CD4-positive, alpha-beta T cell treated with Interferon alpha-2 for 1 hour (primary cell): ENCODE measurements at places on chromosomes 2 and 18.

- DNase-seq = no peak
Measured at GRCh38 chr2:168766600-168766999, 35.8 kb upstream of the NOSTRIN start.

DNA sequence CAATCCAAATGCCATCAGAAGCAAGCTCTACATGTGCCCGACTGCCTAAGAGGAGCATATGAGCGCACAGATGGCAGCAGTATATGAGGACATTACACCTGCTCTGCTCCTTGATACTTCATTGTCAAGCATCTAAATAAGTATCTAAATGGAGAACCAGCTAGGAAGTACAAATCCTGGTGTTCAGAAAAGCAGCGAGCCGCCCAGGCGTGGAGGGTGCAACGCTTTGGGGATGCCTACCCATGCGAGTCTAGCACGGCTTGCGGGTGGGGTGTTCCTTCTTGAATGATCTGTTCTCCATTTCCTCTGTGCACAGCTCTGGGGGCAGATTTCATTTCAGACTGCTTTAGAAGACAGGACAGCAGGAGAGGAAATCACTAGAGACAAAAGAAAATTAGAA lies 63.0 kb upstream of the BCL2L11 start:
- no peak for DNase-seq

GRCh38 chr2:9554921-9555296 lies 721 bp downstream of the ADAM17 start:
- peak; percentile 42 for DNase-seq

DNA sequence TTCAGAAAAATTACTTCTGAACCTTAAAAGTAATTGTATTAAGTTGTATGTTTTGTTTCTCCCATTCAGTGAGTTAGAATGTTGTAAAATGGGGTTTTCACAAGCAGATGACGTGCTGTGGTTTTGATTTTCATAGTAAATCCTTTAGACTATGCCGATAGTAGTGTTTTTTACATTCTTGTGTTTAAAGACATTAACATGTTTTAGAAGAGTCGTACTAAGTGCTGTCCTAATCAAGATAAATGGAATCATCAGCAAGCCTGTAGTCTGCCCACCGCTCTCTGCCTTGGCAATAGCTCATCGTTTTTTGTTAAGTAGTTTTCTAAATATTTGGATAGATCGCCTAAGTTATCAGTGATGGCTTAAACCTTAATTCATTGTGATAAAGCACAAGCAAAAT lies 21.5 kb downstream of the PKP4 start:
- no peak for DNase-seq

GRCh38 chr2:16039055-16039454 lies 98.7 kb downstream of the MYCN start:
- no peak for DNase-seq

- no peak for DNase-seq
Measured at GRCh38 chr2:9325428-9325827, 97.9 kb downstream of the ITGB1BP1 start.

- no peak for DNase-seq
Measured at GRCh38 chr2:235262750-235263149, 231.1 kb upstream of the AGAP1 start.

GRCh38 chr2:128436479-128437203 lies 118.0 kb upstream of the HS6ST1 start:
- DNase-seq = no peak

DNA sequence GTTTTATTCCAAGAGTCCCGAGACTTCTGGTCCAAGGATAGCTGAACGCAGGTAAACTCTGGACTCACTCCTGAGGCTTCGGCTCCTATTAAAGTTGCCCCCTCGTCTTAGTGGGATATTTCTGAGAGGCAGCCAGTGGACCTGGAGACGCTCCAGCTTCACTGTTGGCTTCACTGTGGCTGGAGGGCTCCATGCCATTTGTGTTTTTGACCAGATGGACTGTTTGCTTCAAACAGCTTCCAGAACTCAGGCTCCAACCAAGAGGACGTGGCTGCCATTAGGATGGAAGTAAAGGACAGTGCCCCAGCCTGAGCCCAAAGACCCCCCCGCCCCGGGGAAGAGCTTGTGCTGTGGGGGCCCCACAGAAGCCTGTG lies 94.4 kb upstream of the LDAH start:
- no peak for DNase-seq

GRCh38 chr2:83817511-83817910 lies 641.6 kb downstream of the SUCLG1 start:
- no peak for DNase-seq

- no peak for DNase-seq
Measured at GRCh38 chr2:10919771-10920621, 8.3 kb downstream of the KCNF1 start.

- DNase-seq = peak; percentile 23
Measured at GRCh38 chr2:240620859-240621258, 4.4 kb upstream of the GPR35 start.

DNA sequence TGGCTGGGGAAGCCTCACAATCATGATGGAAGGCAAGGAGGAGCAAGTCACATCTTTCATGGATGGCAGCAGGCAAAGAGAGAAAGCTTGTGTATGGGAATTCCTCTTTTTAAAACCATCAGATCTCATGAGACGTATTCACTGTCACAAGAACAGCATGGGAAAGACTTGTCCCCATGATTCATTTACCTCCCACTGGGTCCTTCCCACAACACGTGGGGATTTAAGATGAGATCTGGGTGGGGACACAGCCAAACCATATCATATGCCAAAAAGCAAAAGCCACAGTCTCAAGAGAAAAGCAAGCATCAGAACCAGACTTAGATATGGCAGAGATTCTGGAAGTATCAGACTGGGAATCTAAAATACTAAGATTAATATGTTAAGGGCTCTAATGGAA lies 30.0 kb upstream of the SCRN3 start:
- DNase-seq = no peak

DNA sequence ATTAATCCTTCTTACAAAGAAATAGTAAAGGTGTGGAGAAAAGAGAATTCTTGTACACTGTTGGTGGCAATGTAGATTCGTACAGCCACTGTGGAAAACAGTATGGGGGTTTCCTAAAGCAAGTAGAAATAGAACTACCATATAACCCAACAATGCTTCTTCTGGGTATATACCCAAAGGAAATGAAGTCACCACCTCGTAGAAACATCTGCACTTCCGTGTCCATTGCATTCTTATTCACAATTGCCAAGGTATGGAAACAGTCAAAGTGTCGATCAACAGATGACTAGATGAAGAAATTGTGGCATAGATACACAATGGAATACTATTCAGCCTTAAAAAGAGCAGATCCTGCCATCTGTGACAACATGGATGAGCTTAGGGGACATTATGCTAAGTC lies 93.4 kb upstream of the TGIF1 start:
- no peak for DNase-seq

- DNase-seq = no peak
Measured at GRCh38 chr2:7953195-7953594, 728.7 kb upstream of the ID2 start.

DNA sequence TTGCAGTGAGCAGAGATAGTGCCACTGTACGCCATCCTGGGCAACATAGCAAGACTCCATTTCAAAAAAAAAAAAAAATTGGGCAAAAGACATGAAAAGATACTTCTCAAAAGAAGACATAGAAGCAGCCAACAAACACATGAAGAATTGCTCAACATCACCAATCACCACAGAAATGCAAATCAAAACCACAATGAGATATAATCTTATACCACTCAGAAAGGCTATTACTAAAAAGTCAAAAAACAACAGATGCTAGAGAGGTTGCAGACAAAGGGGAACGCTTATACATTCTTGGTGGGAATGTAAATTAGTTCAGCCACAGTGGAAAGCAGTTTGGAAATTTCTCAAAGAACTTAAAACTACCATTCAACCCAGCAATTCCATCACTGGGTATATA lies 43.1 kb upstream of the CHAC2 start:
- no peak for DNase-seq

GRCh38 chr2:183996825-183997793 lies 601.2 kb upstream of the ZNF804A start:
- no peak for DNase-seq

DNA sequence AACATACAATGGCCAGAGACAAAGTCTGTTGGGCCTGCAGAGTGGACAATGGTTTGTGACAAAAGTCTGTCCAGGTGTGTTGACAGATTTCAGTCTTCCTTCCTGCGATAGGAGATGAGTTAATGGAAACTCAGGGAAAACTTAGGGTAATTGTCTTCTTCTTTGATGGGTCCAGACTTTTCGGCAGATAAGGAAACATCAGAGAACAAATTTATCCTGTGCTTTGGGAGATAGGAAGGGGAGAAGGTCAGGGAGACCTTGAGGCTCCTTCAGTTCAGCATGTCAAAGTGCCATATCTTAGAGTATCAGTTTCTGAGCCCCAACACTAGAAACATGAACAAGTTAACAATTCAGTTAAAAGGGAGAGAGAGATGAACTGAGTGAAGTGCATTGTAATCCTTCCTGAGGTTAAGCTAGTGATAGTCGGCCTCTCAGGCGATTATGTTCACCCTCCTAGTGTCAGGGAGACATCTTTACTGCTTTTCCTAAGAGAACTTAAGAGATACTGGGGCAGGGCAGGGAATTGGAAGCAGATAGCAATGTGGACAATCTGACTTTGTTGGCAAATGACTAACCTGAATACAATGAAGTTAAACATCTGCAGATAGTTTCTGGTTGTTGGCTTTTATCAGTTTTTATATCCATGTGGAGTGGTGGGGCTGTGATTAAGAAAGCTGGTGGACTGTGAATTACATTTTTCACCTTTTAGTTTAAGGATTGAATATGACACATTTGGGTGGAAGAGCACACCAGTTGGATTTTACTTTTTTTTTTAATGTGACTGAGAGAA lies 248.8 kb upstream of the FN1 start:
- DNase-seq = no peak

- no peak for DNase-seq
Measured at GRCh38 chr2:35298493-35298892, 1057.1 kb upstream of the CRIM1 start.

- DNase-seq = no peak
Measured at GRCh38 chr2:39938035-39938835, 159.2 kb upstream of the THUMPD2 start.

GRCh38 chr2:3498783-3499394 lies 20.4 kb downstream of the ADI1 start:
- no peak for DNase-seq

DNA sequence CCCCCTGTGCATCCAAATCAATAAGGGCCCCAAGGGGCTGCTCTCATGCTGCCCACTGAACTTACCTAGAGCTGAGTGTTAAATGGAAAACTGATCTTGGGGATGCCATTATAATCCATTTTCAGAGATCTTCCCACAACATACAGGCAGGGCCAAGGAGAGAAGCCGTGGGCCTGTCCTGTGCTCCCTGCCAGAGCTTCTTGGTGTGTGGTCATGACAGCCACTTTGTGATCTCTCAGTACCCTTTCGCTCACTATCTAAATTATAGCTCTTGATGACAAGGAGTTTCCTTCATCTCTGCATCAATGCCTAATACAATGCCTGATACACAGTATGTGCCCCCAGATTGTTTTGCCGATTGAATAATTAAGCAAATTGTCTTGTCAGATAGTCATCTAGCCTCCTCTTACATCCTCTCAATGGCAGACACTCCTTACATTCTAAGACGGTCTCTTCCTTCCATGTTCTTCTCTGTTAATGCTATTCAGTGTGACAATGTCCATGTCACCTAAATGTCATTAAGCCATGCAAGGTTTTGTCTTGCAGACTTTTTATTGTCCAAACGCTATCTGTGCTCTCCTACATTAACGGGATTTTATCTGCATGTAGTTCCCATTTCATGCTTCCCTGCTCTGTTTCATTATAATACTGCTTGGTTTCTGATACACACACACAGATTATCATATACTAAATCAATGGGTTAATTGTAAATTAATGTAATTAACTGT lies 5.9 kb downstream of the CSRNP3 start:
- no peak for DNase-seq

DNA sequence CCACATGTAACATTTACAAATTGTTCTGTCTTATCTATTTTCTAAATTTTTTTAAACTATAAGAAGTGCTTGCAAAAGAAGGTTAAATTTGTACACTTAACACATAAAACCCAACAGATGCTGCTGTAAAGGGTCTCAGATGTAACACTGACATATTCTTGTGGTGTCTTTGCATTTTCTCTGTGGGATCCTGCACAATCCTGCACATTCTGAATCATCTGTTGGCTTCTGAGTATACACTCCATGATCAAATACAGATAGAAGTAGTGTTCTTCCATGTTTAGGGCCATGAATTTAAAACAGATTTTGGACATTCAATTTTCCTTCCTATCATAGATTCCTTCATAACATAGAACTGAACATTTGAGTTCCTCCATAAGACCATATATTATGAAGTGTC lies 89.0 kb downstream of the SPRED2 start:
- no peak for DNase-seq

DNA sequence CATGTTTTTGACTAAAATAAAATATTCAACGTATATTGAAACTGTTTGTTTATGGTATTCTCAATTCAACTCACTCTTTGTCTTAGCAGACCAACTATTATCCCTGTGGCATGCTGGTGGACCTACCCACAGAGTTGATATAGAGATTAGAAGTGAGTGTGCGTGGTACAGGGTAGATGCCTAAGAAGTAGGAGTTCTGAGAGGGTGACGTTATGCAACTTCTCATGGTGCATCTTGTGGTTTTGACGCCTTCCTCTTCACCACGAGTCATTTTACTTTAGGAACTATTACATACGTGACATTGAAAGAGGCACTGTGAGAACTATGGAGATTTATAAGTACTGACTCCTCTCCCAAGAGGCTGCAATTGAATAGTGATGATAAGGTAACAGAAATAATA lies 26.6 kb upstream of the NAPG start:
- no peak for DNase-seq

GRCh38 chr2:145460112-145460511 lies 940.2 kb upstream of the ZEB2 start:
- DNase-seq = no peak
